ENCODE measurements at places on chromosomes 2 and 18.

- DNase-seq, result no peak
Observed at GRCh38 chr2:31334311-31335026, 80.1 kb downstream of the XDH start.

- DNase-seq, result no peak
Observed at GRCh38 chr2:136045344-136045743, 59.9 kb upstream of the DARS1 start.

DNA sequence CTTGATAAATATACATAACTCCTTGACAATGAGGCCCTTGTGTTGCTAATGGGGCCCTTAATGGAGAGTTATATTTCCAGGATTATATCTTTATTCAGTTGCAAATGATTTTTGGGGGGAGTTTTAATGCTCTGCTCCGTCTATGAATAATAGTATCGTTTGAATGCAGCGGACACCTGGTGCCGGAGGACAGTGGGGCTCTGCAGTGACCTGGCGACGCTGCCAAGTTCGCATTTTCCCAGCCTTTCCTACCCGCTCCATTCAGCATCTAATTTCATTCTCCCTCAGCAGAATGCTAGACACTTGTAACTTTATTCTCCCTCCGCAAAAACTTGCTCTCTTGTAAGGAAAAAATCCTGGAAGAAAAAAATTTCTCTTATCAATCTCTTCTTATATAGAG, 257.6 kb upstream of the SALL3 start:
- DNase-seq, result no peak

DNA sequence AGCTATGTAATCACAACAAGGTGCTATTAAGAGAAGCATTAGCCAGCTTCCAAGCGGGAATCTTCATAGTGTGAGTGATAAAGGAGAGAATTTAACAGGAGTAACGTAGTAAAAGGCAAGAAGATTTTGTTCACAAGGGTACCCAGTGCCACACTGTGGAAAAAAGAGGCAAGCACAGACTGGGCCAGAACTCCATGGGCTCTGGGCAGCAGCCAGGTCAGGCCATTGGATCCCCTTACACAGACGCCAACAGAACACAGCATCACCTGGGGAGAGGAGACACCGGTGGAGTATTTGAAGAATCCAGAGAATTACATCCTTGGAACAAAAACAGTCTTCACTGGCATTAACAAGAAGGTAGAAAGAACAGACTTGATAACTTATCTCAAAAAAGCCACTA, 21.2 kb downstream of the AMER3 start:
- no peak for DNase-seq

GRCh38 chr18:228586-228985, 39.3 kb downstream of the THOC1 start:
- DNase-seq, result no peak

DNA sequence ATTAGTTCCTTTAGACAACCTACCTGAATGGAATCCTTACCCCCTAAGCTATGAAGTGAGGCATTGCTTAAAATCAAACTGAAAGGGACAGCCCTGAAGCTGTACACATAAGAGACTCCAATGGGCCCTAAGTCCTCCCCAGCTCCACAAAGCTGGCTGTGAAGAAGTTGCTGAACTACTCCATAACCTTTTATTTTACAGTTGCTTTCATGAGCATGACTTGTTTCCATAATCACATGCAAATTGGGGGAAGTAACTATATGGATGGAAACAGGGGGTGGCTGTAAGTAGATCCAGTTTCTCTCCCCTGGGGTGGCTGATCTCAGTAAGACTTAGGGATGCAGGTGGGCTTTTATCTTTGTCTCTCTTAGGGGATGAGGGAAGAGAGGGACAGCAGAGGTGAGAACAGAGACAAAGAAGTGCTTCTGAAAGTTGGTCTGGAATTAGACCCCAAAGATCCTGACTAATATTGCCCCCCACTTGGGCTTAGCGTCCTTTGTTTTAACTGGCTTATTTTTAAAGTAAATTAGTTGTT, 5.5 kb downstream of the FZD5 start:
- no peak for DNase-seq

DNA sequence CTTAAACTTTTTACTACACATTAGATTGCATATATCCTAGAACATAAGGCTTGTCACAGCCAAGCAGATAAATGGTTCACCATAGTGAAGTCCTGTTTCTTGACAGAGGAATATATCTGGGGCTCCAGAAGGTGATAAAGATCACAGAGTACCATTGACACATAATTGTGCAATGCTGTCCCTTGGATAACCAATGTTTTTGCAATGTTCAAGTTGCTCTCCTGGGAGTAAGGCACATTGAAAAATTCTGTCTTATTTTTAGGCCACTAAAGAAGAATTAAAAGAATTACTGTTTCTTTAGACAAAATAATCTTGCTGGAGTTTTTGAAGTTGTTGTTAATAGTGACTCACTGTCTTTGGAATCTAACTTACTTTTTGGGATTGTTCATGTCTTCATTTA, 1132.8 kb downstream of the LRP1B start:
- no peak for DNase-seq

DNA sequence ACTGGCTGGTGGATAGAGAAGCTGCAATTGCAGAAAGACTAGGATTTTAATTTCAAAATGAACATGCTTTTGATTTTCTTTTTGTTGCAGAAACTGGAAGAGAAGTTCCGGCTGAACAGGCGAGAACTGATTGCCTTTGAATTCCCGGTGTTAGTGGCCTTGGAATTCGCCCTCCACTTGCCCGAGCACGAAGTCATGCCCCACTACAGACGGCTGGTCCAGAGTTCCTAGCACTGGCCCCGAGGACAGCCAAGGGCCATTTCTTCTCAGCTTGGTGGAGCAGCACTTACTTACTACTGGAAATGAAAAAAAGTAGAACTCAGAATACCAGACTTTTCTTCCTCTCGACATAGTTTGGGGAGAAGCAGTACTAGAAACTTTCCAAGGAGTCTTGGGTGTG, 121.9 kb downstream of the CABLES1 start:
- DNase-seq, result no peak

GRCh38 chr2:74501335-74502071, 2.1 kb upstream of the LBX2 start:
- no peak for DNase-seq

DNA sequence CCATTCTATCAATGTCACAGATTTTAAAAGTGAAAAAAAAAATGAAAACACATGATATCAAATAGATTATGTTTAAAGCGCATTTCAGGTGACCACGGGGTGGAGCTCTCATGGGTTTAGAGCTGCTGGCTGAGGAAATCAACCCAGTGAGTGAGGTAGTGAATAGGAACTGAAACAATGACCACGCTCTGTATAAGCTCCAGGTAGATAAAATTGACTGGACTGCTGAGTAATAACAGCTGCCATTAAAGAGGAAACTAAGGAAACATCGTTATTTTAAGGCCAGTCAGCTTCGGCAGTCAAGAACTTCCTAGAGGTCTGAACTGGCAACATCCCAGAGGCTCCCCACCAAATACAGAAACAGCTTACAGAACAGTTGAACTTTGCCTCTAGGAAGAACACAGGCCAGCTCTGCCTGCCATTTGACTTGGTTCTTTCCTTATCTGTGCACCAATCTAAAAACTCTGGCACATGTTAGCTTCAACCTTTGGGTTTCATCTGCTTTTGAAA, 185.9 kb downstream of the PDE1A start:
- peak; percentile 51 for DNase-seq

DNA sequence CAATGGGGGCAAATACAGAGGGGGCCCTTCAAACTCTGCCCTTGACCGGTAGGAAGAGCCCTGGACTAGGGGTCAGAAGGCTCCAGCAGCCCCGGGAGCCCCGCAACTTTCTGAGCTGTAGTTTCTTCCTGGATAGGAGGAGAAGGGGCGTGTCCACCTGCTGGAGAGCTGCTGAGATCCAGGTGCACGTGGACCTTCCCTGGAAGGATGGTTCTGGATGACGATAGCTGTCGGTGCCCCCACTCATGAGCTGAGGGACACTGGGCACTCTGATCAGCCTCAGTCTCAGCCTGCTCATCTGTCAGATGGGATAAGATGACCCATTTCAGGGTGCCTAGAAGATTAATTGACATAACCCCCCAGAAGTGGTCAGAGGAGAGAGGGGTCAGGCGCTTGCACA, 125.2 kb upstream of the HDAC4 start:
- DNase-seq, result no peak

DNA sequence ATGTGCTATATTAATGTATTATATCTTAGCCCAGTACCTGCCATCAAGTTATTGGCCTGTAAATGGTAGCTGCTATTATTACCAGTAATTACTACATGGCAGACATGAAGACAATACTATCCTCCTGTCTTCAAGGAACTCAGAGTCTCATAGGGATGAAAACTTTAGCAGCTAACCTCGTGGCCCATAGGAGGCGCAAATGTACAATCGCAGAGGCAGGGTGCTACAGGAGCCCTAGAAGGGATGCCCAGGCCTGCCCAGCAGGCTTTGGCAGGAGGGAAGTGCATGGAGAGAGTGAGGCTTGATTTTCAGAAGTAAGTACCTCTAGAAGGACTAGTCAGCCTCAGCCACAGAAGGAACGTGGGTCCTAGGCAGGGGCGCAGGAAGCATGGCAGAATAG, 44.7 kb upstream of the KIDINS220 start:
- no peak for DNase-seq

GRCh38 chr2:45469314-45470099, 141.6 kb downstream of the SRBD1 start:
- DNase-seq, result peak; percentile 9

- DNase-seq, result no peak
Observed at GRCh38 chr2:229268626-229269025, 2.5 kb downstream of the PID1 start.

Measured in GM06990 (cell line).